SHP77 treated with DMSO at 0.1 percent for 48 hours (cell line): ENCODE measurements at places on chromosomes 7 and 10.
A peak's percentile ranks its signal among the peaks of the same experiment; 100 is the strongest.

- no peak for DNase-seq
Observed at GRCh38 chr10:70906031-70906783, 17.8 kb upstream of the PCBD1 start.

DNA sequence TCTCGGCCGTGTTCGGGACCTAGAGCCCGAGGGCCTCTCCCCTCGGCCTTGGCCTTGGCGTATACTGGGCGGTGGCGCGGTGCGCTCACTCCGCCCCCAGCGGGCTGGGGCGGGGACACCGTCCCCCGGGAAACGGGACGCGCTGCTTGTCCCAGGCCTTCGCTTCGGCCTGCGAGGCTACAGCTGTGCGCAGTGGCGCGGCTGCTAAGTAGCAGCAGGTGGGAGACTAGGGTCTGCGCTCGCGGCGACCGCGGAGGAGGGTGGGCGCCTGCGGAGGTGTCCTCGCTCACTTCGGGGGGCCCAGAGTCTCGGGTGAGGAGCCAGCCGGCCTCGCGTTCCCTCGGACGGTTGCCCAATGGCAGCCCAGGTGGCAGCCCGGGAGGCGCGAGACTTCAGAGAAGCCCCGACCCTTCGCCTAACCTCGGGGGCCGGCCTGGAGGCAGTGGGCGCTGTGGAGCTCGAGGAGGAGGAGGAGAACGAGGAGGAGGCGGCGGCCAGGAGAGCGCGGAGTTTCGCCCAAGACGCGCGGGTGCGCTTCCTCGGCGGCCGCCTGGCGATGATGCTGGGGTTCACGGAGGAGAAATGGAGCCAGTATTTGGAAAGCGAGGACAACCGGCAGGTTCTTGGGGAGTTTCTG lies at the start of gene DNAH11:
TSS of gene DNAH11 (plus strand) at position 149 of the 637 bp plus-strand sequence. CDS start at position 356, 207 bp downstream.
- DNase-seq, result no peak

GRCh38 chr7:91759205-91759863 lies 121.2 kb downstream of the MTERF1 start:
- no peak for DNase-seq

DNA sequence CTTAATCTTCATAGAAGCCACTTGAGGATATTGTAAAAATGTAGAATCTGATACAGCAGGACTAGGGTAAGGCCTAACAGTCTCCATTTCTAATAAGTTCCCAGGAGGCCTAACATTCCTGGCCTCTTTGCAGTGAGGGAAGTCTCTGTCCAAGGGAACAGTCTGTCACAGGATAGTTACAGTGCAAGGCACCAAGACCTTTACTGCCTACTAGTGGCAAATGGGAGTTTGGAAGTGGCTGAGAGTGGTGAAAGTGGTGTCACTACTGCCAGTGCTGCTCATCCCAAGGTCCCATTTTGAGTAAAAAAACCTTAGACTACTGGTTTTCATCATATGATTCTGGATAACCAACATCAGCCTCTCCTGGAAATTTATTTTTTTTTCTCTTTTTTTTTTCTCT lies 619.5 kb upstream of the SEMA3D start:
- DNase-seq, result no peak

DNA sequence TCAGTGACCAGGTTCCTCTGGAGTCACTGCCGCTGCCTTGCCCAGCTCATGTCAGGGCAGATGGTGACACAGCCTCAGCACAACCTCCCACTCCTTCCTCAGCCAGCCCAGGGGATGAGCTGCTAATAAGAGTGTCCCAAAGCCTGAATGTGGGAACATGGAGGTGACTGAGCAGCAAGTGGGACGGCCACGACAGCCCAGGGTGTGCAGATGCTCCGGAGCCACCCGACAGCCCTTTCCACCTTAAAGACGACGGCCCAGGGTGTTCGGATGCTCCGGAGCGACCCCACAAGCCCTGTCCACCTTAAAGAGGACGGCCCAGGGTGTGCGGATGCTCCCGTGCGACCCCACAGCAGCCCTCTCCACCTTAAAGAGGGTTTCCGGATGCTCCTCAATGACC lies 89.2 kb downstream of the DIP2C start:
- DNase-seq, result no peak

- DNase-seq, result no peak
Observed at GRCh38 chr7:138243836-138244235, 167.6 kb downstream of the AKR1D1 start.

- DNase-seq, result no peak
Observed at GRCh38 chr7:88041583-88041982, 107.5 kb downstream of the ADAM22 start.

- no peak for DNase-seq
Observed at GRCh38 chr7:51518646-51519045, 202.0 kb upstream of the COBL start.

DNA sequence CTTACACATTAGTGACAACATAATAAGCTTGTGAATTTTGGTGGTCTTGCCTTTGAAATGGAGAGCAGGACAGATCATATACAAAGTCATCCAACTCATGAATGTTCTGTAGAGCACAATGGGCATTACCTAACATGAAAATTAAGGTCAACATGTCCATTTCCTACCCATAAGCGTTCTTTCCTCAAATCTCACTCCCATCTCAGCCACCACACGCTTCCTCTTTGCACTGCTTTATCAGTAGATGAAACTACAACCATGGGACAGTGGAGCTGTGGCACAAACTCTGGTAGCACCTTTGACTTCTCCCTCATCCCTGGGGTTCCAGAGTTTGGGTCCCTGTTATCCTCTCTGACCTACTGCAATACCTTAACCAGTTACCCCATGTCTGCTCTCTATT lies 2.2 kb downstream of the PON2 start:
- no peak for DNase-seq

DNA sequence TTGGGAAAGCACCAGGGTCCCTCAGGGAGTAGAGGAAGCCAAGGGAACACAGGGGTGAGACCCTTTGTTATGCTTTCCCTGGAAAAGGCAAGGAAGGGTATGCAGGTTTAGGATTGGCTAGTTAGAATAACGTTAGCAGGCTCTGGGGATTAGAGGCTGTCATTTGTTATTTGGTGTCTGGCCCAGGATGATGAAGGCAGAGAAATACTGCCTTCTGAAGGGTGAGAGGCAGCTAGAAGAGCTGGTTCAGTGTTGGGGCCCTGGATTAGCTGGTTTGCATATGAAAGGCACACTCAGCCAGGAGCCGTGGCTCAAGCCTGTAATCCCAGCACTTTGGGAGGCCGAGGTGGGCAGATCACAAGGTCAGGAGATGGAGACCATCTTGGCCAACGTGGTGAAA lies 3.0 kb upstream of the PILRA start:
- DNase-seq, result no peak

DNA sequence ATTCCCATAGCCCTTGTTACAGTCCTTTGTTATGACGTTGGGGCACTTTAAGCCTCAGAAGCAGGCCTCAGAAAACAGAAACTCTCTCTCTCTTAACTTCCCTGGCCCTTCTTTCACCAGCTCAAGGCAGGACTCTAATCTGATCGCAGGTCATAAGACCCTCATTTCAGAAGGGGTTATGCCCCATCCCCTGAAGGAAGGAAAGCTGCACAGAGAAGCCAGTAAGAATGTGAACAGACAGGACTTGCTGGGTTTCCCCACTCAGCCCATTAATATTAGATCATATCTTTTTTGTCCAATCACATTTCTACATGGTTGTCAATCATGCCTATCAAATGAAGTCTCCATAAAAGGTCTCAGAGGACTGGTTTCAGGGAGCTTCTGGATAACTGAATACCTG lies 49.3 kb upstream of the PHF14 start:
- no peak for DNase-seq

DNA sequence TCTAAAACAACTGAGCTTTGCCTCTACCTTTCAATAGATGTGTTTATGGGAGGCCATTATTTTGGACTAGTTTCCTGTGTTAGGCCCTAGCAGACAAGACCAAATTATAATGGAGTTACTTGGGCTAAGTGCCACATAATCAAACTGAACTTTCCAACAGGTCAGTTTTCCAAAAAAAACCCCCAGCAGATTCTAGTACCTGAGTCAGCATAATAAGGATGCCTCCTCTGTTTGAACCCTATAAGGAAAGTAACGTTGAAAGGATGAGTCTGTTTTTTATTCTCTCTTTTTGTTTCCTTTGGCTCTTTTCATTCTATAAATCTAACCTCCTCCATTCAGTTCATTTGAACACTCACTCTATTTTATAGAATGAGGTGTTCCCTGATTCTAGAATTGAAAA lies 148.1 kb upstream of the FAM3C start:
- DNase-seq, result no peak

DNA sequence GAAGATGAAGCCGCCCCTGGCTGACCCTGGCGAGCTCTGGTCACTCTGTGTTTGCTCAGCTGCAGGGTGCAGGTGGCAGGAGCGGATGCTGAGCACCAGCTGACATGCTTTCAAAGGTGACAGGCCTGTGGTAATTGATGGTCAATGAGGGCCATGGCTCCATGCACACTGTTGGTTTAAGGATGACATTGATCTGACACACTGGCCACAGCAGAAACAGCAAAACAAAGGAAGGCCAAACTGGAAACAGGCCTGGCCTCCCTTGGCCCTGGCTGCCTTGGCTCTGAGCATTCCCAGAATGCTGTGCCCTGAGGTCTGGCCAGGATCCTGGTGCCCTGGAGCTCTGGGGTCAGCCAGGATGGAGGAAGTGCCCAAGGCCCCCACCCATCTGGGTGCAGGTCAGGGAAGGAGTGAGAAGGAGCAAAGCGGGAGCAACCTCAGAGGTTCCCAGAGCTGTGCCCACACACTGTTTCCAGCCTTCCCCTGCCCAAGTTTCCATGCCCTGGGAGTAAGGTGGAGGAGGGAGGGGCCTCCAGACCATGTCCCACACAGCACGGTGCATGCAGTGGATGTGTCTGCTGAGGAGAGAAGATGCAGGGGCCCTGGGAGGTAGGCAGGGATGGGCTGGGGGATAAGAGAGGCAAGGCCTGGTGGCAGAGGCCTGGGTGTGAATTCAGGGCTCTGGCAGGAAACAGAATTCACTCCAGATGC lies 302.2 kb downstream of the RPS24 start:
- DNase-seq, result peak; percentile 38

GRCh38 chr7:101486433-101487104 lies 123.9 kb downstream of the COL26A1 start:
- DNase-seq, result no peak

DNA sequence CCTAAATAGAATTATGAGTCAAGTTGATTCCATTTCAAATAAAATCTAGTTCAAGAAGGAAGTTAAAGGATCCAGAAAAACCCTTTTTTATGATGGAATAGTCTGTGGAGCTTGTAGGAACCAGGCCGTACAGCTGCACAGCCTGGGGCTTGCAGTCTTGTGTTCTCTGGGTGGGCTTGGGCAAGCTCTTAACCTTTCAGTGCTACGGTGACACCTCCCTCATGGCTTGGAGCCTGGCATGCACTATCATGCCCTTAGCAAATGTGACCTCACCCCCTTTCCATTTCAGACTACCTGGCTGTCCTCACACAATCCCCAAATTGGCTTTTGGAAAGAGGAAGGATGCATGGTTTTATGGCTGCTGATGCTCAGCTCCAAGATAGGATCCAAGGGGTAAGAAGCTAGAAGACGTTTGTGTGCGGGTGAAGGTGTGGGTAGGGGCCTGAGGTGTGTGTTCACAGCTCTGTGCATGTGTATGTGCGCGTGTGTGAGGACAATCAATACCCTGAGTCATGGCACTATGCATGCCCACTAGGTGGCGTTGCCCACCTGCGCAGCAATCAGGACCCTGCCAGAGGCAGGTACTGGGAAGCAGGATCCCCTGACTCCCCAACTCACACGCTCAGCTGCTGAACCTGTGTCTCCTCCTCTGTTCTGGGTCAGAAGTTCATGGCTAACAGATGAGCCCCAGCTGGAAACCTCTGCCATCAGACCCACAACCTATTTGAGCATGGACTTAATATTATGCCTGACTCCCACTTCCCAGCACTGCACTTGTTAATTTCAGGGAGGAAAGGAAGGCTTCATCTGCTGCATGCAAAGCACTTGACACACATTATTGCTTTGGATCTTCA lies 113.4 kb downstream of the PTPN20 start:
- no peak for DNase-seq

- no peak for DNase-seq
Observed at GRCh38 chr7:135687466-135687865, 25.2 kb downstream of the STMP1 start.

GRCh38 chr10:2839081-2839725 lies 228.1 kb upstream of the PFKP start:
- DNase-seq, result no peak

DNA sequence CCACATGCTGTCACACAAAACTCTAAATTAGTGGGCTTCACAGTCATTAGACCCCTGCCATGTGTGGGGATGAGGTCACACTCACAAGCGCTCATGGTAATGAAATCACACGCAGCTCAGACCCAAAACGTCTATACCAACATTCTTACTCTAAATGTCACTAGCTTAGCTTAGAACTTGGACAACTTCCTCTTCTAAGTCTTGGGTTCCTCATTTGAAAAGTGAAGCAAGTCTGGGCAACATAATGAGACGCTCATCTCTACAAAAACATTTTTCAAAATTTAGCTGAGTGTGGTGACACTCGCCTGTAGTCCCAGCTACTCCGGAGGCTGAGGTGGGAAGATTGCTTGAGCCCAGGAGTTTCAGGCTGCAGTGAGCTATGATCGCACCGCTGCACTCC lies 92.7 kb upstream of the MACROH2A2 start:
- no peak for DNase-seq

DNA sequence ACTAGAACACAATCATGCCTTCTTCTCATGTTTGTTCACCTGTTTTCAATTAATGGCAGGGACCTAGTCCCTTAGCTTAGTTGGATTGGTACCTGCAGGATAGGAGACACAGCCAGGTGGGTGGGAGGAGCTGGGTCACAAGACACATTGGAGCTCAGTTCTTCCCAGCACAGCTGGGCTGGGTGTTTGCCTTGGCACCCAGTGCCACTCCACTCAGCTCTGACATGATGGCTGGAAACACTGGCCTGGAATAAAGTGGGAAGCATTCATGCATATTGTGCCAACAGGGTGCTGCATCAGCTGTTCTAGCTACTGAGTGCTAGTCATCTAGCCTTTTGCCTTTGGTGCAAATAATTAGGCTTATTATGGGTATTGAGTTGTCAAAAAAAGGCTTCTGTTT lies 226.1 kb downstream of the PTEN start:
- DNase-seq, result no peak

GRCh38 chr7:128868624-128869137 lies 6.0 kb downstream of the ATP6V1F start:
- DNase-seq, result no peak

DNA sequence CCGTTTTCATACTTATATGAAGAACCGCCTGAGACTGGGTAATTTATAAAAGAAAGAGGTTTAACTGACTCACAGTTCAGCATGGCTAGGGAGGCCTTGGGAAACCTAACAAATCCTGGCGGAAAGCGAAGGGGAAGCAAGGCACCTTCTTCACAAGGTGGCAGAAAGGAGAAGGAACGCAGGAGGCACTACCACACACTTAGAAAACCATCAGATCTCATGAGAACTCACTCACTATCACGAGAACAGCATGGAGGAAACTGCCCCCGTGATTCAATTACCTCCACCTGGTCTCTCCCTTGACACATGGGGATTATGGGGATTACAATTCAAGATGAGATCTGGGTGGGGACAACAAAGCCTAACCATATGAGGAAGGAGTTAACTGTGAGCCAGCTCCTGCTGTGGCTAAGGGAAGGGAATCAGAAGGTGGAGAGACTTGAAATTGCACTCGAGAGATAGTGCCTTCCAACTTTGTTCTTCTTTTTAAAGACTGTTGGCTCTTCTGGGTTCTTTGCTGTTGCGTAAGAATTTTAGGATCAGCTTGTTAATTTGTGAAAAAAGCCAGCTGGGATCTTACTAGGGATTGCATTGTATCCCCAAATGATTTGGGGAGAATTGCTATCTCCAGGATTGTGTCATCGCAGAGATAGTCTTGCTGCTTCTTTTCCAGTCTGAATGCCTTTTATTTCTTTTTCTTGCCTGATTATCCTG lies 21.0 kb downstream of the OPTN start:
- DNase-seq, result no peak

GRCh38 chr7:94250987-94251386 lies 143.7 kb upstream of the COL1A2 start:
- DNase-seq, result no peak
